ENCODE measurements at places on chromosomes 3 and 15.

- H3K27me3 ChIP-seq = no peaks in the 10 kb centered on the region
- no peak overlapping the region for H3K4me3 ChIP-seq
- no peak overlapping the region for H3K27ac ChIP-seq
- no peak for DNase-seq
- H3K36me3 ChIP-seq = no peaks in the 10 kb centered on the region
Observed at GRCh38 chr15:99074446-99074845, 30.4 kb upstream of the SYNM start.

DNA sequence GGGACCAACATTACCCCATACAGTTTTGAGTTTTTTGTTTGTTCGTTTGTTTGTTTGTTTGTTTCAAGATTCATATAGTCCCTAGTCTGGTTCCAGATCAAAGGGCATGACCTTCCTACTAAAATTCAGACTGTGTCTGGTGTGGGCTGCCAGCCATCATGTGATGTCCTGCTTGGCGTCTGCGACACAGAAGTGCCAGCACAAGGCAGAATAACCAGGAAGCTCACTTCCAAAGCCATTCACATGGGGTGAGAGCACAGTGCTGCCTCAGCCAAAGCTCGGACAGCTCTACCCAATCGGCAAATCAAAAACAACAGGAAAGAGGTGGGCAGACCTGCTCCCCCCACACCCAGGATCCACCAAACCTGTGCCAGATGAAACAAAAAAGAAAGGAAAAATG is 142.6 kb upstream of the THBS1 start:
- no peak for DNase-seq
- H3K27me3 ChIP-seq = no peaks in the 10 kb centered on the region
- H3K27ac ChIP-seq = no peak overlapping the region

- DNase-seq = peak; percentile 52
- H3K27ac ChIP-seq = peak overlapping the region; percentile 90
- H3K4me1 ChIP-seq = peaks cover 8% of the 10 kb centered on the region
- peaks cover 13% of the 10 kb centered on the region for H3K36me3 ChIP-seq
- no peak overlapping the region for H3K4me3 ChIP-seq
- H3K27me3 ChIP-seq = no peaks in the 10 kb centered on the region
Observed at GRCh38 chr15:99168601-99169580, 64.0 kb downstream of the SYNM start.

DNA sequence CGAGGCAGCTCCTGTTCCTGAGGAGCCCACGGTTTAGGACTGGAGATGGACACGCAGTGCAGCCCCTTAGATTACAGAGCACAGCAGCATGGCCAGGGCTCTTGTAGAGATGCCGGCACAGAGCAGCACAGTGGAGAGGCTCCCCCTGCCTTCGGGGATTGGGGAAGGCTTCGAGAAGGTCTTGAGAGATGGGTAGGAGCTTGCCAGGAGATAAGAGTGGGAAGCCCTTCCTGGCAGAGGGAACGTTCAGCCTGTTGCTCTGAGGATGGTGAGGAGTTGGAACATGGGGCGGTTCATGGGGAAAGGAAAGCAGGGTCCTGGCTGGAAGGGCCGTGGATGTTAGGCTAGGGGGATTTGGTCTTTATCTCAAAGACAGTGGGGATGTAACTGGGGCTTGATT is 10.0 kb downstream of the EPB42 start:
- H3K4me1 ChIP-seq = no peaks in the 10 kb centered on the region
- no peak overlapping the region for H3K27ac ChIP-seq
- no peaks in the 10 kb centered on the region for H3K27me3 ChIP-seq

- peaks cover 6% of the 10 kb centered on the region for H3K4me1 ChIP-seq
- H3K27ac ChIP-seq = no peak overlapping the region
- no peak for DNase-seq
- H3K27me3 ChIP-seq = no peaks in the 10 kb centered on the region
- H3K4me3 ChIP-seq = no peak overlapping the region
Observed at GRCh38 chr3:114093016-114093380, 36.5 kb downstream of the QTRT2 start.

DNA sequence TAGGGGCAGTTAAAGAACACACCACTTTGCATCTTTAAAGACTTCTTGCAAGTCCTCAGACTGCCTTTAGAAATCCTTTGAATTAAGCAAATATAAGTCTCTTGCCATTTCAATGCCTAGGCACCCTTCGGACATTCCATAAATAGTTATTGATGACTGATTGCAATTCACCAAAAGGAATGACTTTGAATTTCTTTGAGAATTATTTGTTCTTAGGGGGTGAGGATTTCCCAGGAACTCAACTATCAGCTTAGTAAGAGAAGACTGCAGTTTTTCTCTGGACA is 495 bp upstream of the MYEF2 start:
- no peaks in the 10 kb centered on the region for H3K27me3 ChIP-seq
- peak overlapping the region; percentile 96 for H3K27ac ChIP-seq
- peaks cover 6% of the 10 kb centered on the region for H3K4me1 ChIP-seq
- H3K4me3 ChIP-seq = peak overlapping the region; percentile 63
- no peak for DNase-seq

DNA sequence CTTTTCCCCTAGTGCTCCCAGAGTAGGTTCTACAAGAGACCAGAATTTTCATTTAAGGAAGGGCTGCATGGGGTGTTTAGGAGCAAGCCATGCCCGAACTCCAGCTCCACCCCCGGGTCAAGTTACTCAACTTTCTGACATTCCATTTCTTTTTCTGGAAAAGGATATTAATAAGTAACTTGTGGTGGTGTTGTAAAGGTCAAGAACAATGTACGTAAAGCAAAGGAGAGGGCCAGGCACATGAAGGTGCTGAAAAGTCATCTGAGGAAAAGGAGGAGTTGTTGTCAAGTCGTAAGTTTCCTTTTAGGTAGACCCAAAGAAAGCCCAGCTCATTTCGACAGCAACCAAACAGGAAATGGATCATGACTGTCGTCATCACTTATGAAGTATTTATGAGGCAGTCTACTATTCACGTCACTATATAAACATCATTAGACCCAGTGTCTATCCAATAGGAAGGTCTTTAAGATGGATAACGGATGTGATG is 319.6 kb upstream of the IL12A start:
- DNase-seq = no peak
- H3K27ac ChIP-seq = no peak overlapping the region
- H3K27me3 ChIP-seq = no peaks in the 10 kb centered on the region

- peak; percentile 68 for DNase-seq
- H3K4me1 ChIP-seq = peaks cover 68% of the 10 kb centered on the region
- peak overlapping the region; percentile 83 for H3K27ac ChIP-seq
- H3K27me3 ChIP-seq = no peaks in the 10 kb centered on the region
- H3K36me3 ChIP-seq = peaks cover 25% of the 10 kb centered on the region
- no peak overlapping the region for H3K4me3 ChIP-seq
Observed at GRCh38 chr15:88897456-88898194, 2.3 kb upstream of the HAPLN3 start.

- H3K27ac ChIP-seq = no peak overlapping the region
- H3K4me3 ChIP-seq = no peak overlapping the region
- no peak for DNase-seq
- H3K36me3 ChIP-seq = no peaks in the 10 kb centered on the region
- H3K27me3 ChIP-seq = no peaks in the 10 kb centered on the region
Observed at GRCh38 chr3:153572654-153573053, 410.6 kb downstream of the RAP2B start.

DNA sequence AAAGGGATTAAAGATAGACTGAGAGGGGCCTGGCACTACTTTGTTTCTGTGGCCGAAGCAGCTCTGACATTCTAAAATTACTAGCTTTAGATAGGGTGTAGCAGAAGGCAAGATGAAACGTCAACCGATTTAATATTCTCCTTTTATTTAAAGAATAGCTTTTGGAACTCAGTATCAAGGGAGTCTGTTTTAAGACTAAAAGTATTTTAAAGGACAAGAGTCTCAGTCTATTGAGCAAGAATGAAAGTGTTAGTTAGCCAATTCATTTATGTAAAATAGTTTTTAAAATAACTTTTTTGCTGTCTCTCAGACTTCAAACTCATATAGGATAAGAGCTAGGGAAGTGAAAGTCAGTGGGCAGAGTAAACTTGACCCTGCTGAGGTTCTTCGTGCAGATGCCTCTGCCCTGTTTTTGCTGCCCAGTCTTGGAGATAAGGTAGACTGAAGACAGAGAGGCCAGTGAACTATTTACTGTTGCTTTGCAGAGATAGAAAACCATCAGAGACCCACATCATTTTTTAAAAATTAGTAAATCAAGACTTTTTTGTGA is 1090.9 kb downstream of the ROBO2 start:
- no peaks in the 10 kb centered on the region for H3K27me3 ChIP-seq
- H3K27ac ChIP-seq = no peak overlapping the region
- no peaks in the 10 kb centered on the region for H3K4me1 ChIP-seq

GRCh38 chr3:170437176-170437575 is 18.5 kb downstream of the CLDN11 start:
- H3K4me1 ChIP-seq = no peaks in the 10 kb centered on the region
- H3K27ac ChIP-seq = no peak overlapping the region
- no peak for DNase-seq
- no peaks in the 10 kb centered on the region for H3K27me3 ChIP-seq

- no peaks in the 10 kb centered on the region for H3K36me3 ChIP-seq
- H3K4me1 ChIP-seq = no peaks in the 10 kb centered on the region
- DNase-seq = no peak
Observed at GRCh38 chr3:110687138-110687537, 384.5 kb upstream of the NECTIN3 start.
